ENCODE measurements at places on chromosomes 5 and 9.

DNA sequence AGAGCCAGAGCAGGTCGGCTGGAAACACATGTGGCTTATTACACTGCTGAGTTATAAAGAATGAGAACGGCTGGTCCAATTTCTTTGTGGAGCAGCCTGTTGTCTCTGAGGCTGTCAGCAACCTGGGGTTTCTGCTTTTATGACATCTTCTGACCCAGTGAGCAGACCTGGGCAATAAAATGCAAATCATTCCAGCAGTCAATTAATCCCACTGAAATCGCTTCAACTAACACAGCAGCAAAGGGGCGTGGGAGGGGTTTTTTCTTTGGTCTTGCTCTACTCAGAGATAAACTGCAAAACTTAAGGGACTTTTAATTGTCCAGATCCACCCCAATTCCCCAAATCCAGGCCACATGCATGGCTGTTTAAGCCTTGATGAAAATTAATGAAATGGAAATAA, 215.7 kb downstream of the SLIT3 start:
- DNase-seq = no peak

GRCh38 chr9:99918134-99918533, 11.7 kb downstream of the STX17 start:
- no peak for DNase-seq

GRCh38 chr9:21452681-21453080, 12.4 kb downstream of the IFNA1 start:
- DNase-seq = no peak

GRCh38 chr9:114546851-114547250, 40.7 kb upstream of the ATP6V1G1 start:
- DNase-seq = no peak

GRCh38 chr5:158166424-158166823, 307.5 kb upstream of the CLINT1 start:
- no peak for DNase-seq

- DNase-seq = no peak
These were observed 335.4 kb upstream of the MEF2C start for GRCh38 chr5:89218364-89218763.

GRCh38 chr9:115032296-115032695, 85.7 kb downstream of the TNC start:
- no peak for DNase-seq

DNA sequence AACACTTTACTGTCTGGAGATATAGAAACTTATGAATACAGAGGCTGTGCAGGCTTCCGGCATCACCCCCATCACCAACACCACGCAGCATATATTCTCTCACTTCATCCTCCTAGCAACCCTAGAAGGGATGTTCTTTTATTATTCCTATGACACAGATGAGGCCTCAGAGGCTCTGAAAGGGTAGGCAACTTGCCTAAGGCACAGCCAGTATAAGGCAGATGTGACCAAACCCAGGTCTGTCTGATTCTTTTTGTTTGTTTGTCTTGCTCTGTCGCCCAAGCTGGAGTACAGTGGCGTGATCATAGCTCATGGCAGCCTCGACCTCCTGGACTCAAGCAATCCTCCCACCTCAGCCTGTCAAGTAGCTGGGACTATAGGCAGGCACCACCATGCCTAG, 22.8 kb upstream of the CORO2A start:
- no peak for DNase-seq

DNA sequence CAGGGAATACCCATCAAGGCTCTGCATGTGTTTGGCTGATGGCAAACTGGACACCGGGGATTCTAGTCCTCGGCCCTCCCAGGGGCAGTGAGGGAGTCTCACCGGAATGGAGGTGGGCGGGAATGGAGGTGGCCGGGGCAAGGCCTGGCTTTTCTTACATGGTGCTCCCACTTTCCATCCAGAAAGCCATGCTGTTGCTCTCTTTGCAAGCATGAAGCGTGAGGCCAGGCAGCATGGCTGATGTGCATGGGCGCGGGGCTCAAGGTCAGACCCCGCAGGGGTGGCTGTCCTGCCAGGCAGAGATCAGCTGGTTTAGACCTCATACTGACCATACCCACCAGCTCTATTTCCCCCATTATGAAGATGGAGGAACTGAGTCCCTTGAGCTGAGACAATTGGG, 108.0 kb upstream of the PHYKPL start:
- DNase-seq = no peak

DNA sequence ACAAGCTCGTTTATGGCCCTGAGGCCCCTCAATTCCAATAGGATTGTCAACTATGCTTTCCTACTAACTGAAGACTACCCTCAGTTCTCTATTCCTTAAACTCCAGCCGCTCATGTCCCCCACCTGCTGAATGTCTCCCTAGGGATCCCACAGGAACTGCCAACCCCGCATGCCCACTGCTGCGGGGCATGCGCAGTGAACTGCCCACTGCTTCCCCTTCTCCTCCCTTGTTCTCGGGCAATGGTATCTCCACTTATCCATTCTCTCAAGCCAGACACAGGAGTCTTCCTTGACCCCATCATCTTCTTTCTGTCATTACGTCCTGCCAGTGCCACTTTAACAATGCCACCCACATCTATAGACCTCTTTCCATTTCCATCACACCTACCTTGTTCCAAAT, 90.0 kb downstream of the FGF18 start:
- no peak for DNase-seq

All from NCI-H460 (cell line).